ENCODE measurements at places on chromosomes 12 and 14. TPM values are rescaled to one million over a fixed set of nuclear protein-coding genes. Genes with fewer than 3 reads are reported as not detected.

GRCh38 chr12:120366341-120366705, 2.6 kb downstream of the MSI1 start:
- DNase-seq: no peak

GRCh38 chr14:68719634-68720384, 73.1 kb downstream of the ZFP36L1 start:
- DNase-seq: no peak

DNA sequence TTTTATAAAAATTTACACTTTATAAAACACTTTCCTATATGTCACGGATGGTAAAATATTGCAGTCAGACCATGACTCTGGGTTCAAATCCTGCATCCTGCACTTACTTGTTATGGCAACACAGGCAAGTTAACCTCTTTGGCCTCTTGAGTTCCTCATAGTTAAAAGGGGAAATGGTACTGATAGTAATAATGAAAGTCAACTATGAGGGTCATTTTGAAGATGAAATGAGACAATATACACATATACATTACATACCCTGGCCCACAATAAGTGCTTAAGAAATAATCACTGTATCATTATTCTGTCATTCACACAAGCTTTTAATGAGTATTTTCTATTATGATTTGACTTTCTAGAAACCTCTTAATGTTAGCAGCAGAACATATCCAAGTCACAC, 64.4 kb downstream of the C12orf42 start:
- DNase-seq: no peak

- no peak for DNase-seq
Measured at GRCh38 chr14:45112896-45113781, 21.1 kb downstream of the FKBP3 start.

DNA sequence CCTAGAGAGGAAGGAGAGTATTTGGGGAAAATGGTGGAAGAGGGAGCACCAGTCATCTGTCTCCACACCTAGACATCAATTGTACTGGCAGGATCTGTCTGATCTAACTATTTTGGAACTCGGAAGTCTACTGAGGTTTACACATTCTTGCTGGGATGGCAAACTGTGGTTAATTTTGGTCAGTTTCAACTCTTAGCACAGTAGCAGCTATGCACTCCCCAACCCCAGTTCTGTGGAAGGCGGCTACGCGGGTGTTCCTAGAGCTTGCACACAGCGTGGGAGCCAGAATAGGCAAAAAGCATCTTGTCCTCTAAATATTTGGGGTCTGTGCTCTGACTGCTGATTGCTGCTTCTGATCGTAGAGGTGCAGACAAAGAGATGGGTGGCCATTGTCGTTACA, 33.8 kb downstream of the TECPR2 start:
- no peak for DNase-seq

CFAP251 gene
- 4.3 TPM for total RNA-seq

SRRM4 gene
- not detected for total RNA-seq
